Epithelial cell of prostate (primary cell): ENCODE measurements at places on chromosomes 2 and 18.

DNA sequence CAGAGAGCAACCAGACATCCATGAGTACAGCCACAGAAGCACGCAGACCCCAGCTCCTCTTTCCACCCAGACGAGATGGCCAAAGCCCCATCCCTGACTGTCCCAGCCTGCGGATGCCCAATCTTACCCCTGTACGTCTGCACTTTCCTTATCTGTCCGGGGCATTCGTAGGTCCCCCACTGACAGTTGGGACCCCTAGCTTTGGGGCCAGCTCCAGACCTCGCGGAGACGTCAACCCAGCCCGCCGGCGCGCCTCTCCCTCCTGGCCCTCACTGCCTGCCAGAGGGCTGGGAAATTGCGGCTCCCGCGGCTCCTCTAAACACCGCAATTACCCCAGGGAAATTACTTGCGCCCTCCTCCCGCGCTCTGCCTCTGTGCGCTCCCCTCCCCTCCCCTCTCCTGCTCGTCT, 2.3 kb downstream of the ECEL1 start:
- no peak for DNase-seq

DNA sequence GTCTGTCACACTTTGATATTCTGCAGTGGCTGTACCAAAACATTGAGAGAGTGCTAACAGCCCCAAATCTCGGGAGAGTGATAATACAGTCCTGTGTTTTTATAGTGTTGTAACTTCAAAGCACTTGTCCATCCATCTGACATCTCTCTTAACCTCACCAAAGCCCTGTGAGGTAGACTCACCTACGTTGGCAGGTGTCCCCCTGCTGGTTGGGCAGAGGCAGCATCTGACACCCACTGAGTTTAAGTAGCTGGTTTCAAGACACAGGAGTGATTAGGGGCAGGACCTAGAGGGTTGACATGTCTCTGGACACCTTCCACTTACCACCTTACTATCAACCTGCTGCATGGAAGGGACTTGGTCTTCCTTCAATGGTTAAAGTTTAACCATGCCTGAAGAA, 22.9 kb downstream of the COLEC12 start:
- DNase-seq, result no peak

DNA sequence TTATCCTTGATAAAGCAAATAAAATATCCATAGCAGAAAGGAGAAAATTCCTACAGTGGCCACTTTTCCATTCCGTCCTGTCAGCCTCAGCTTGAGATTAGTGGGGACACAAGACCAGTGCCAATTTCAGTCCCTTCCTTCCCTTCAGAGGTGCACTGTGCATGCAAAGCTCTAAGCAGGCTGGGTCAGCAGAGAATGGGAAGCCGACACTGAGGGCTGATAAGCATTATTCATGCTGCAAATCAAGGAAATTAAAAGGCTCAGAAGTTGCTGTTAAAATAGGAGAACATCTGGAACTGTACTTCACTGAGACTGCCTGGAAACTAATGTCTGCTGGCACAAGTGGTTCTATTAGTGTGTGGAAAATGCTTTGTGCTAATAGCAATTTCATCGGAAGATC, 534.3 kb downstream of the ADCYAP1 start:
- DNase-seq, result no peak

- no peak for DNase-seq
Measured at GRCh38 chr2:233466991-233467603, 99.5 kb downstream of the USP40 start.

DNA sequence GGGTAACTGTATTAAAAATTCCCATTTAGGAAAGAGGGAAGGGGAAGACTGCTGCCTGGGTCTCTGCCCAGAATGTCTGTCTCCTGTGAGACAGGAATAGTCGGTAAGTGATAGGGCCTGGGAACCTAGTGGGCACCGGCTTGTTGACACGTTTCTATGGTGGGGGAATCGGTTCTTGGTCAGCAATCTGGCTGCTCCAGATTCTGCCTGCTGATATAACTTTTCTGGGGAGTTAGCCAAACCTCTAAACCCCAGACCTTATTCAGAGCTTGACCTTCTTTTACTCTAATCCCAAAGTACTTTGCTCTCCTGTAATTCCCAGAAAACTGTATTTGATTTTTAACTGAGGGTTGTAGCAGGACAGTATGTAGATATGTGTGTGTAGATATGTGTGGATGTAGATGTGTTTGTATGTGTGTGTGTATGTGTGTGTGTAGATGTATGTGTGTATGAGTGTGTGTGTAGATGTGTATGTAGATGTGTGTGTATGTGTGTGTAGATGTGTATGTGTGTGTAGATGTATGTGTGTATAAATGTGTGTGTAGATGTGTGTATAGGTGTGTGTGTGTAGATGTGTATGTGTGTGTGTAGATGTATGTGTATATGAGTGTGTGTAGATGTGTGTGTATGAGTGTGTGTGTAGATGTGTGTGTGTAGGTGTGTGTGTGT, 61.8 kb upstream of the TXNDC2 start:
- no peak for DNase-seq

DNA sequence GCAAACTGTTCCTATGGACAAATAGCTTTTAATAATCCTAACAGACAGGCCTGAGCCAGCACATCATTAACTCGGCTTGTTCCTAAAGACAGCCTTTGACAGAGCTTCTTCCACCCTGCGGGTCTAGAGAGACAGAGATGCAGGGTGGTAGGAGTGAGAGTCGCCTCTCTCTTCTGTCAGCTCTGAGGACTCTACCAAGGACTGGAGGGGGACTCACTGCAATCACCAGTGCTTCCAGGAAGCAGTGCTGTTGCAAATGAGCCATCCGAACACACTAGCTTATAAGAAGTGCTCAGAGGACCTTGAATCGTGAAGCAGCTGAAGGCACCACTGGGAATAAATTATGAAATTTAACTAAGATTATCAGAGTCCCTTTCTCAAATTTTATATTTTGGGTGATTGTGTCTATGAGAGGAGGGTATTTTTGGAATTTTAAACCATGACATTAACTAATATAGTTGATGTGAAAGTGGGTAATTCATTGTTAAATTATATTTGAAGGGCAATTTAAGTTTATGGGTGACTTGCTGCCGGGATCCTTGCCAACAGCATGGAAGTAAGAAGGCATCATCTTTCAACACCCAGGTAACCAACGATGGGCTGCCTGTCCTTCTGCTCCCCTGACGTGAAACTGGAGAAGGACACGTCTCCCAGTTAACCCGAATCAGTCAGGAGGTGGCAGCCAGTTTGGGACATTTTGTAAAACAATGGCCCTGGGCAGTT, 43.6 kb upstream of the PXDN start:
- no peak for DNase-seq

DNA sequence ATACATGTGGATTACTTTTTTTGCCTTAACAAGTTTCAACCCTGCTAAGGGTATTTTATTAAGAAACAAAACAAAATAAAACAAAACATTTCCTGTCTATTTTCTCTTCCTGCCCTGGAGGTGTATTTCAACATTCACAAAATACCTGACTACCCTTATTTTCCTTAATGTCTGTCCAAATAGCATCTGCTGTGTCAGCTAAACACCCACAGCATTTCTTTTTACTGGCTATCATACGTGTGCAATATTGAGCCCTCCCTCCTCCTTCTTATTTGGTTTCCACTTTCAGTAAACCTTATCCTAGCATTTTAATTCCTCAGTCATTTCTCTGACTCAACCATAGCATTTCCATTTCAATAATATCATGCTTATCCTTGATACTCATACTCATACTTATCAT, 1420.0 kb upstream of the ZEB2 start:
- DNase-seq, result peak; percentile 8

DNA sequence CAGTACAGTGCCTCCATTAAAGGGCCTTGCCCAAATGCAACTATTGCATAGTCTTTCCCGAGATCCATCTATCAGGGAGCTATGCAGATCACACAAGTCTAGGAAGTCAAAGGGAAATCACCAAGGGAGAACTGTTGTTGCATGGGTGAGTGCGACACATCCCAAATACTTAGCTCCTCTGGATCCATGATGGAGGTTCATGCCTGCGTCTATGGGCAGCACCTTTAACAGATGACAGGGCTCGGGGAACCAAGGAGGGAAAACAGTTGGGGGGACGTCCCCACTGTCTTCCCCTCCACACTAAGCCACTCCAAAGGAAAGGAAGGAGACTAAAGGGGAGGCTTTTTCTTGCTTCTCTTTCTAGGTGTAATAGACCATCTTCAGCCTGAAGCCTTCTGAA, 552.8 kb upstream of the PKDCC start:
- DNase-seq, result no peak

DNA sequence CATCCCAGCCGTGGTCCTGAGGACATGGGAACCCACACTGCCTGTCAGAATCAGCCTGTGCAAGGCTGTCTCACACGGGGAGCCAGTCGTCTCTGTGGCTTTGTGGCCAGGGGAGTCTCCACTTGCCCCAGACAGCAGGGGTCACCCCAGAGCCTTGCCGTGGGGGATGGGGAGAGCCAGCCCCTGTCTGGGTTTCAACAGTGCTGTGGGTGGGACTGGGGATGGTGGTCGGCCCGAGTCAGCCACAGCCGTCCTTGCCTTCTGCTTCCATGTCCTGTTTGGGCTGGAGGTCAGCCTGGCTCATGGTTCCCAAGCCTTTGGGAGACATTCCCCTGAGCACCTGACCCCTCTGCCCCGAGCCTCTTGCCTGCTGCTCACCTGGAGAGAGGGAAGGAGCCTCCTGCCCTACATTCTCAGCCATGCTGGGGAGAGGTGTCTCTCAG, 19.6 kb downstream of the GPR35 start:
- no peak for DNase-seq

DNA sequence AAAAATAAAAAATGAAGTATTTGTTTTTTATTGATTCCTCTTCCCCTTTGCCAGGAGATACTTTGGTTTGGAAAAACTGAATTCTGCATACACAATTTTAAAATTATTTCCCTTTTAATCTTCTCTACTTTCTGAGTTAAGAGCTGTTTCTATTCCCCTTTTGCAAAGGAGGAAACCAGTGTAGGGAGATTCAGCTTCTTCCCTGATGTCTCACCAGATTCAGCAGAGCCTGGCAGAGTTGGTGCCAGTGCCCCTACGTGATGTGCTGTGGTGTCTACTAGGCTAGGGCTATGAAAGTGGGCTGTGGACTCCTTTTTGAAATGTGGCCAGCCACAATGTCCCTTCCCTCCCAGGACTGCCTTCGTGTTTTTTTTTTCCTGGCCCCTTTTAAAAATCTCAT, 2.4 kb downstream of the RPE start:
- no peak for DNase-seq

GRCh38 chr2:168340931-168341330, 93.5 kb upstream of the STK39 start:
- no peak for DNase-seq

- no peak for DNase-seq
Measured at GRCh38 chr2:177523781-177524180, 131.2 kb downstream of the AGPS start.

DNA sequence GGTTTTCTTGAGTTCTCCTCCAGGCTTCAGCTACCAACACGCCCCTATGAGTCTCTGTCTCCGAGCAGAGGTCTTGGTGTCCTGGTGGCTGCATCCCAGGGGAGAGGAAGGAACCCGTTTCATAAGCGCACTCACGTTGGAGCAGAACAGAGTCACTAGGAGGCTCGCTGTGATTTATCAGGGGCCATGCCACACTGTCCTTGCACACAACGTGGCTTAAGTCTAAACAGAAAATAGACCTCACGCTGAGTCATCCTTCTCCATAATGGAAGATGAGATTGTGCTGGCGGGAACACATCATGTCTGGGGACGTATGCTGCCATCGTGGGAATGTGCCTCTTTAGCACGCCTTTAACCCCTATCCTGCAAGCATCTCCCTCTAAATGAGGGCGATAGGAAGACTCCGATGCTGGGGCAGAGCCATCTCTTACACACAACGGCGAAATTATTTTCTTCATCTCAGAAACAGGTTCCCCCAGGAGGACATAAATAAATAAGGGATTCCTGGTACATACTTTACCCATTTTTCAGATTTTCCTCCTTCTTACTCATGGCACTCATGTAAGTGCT, 211.4 kb downstream of the KLHL29 start:
- no peak for DNase-seq

GRCh38 chr18:61635901-61636528, 256.8 kb downstream of the RNF152 start:
- DNase-seq, result no peak

DNA sequence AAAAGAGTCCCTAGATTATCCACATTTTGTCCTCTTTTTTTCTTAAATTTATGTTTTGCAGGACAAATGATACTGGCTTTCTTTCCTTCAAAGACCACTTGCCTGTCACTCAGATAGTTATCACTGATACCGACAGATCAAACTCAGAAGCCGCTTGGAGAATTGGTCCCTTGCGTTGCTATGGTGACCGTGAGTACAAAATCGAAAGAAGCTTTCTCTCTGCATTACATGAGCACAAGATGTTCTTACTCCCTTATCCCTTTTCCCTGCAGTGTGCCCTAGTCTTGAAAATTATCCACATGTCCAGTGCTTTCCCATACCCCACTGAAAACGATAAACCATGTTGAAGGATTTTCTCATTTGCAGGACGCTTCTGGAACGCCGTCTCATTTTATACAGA, 738.5 kb downstream of the CNTNAP5 start:
- no peak for DNase-seq

GRCh38 chr2:73907840-73908452, 15.1 kb downstream of the ACTG2 start:
- no peak for DNase-seq

GRCh38 chr2:178286636-178287035, 92.3 kb downstream of the OSBPL6 start:
- DNase-seq, result no peak

- DNase-seq, result no peak
Measured at GRCh38 chr18:37764541-37765288, 199.1 kb upstream of the CELF4 start.

- DNase-seq, result no peak
Measured at GRCh38 chr2:57943315-57943714, 103.3 kb upstream of the VRK2 start.

DNA sequence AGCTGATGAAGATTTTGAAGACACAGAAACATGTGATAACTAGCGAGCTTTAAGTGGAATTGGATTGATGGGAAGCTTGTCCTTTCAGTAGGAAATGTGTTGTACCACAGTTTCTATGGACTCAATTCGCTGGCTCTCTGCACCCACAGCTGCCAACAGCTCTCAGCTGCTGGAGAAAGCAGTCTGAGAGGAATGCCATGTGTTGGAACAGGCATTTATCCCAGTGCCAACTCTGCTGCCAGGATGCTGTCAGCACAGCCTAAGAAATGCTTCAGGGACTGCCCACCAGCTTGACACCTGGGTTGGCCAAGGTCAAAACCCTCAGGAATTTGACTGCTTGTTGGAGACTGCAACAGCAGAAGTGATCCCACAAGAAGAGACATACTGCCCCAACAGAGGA, 193.0 kb upstream of the THSD7B start:
- DNase-seq, result no peak

DNA sequence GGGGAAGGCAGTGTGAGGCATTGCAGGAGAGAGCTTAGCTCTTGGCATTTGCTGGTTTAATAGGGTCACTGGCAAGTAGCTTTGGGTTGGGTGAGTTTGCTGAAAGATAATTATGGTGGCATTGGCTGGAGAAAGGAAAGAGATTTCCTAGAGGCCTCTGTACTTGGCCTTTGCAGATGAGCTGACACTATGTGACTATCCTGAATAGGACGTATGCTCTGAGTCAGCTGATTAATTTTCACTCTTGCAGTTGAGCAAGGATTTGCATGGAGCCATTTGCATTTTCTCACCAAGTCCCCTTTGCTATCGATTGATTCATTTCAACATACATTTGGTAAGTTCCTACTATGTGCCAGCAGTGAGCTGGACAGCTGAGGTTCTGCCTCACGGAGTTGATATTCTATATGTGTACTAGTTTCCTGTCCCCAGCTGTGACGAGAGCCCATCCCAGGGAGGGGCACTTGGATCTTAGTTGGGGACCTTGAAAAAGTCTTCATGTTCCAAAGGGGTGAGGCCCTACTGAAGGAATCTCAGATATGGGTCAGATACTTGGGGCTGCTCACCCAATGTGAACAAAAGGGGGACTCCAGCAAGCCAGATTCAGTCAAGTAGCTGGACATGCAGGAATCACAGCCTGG, 245.7 kb downstream of the LOXHD1 start:
- no peak for DNase-seq
